ENCODE measurements at places on chromosomes 13 and 19.

DNA sequence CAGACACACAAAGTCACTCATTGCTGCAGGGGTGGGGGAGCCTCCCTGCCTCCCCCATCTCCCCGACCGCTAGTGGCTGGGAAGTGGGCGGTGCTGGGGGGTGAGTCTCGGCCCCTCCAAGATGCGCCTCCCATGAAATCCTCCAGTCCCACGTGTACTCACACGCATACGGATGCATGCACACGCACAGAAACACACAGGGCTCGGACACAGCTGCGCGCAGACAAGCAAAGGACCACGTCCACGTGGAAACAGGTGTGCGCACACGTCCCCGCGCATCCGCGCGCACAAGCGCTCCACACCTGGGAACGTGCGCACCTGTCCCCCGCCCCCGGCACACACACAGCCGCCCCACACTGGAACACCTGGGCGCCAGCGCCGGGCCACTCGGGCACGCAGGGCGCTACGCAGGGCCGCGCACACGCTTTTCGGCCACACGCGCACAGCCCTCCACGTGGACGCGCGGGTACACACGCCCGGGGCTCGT, 687 bp downstream of the MATK start:
- DNase-seq: no peak

GRCh38 chr13:26457212-26457611, 100.3 kb upstream of the WASF3 start:
- no peak for DNase-seq

DNA sequence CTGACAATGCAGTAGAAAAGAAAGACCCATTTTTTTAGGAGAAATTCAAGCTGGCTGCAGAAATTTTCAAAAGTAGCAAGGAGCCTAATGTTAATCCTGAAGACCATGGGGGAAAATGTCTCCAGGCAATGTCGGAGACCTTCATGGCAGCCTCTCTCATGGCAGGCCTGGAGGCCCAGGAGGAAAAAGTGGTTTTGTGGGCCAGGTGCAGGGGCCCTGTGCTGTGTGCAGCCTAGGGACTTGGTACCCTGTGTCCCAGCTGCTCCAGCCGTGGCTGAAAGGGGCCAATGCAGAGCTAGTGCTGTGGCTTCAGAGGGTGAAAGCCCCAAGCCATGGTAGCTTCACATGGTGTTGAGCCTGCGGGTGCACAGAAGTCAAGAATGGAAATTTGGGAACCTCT, 4.1 kb downstream of the ALG11 start:
- no peak for DNase-seq

DNA sequence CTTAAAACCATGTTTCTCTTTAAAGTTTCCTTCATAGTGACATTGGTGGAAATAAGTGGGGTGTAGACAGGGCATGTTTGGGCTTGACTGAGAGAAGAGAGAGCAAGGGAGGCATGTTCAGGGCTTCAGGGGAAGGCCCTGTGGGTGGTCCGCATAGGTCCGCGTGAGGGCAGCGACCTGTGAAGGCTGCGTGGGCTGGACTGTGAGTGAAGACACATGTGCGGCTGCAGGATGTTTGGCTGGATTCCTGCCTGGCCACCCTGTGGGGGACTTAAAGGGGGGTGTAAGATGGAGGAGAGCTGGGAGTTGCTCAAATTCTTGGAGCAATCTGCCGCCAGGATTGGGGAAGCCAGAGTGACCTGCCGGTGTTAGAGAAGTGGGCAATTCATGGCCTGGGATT, 23.8 kb upstream of the KLF12 start:
- DNase-seq: no peak

DNA sequence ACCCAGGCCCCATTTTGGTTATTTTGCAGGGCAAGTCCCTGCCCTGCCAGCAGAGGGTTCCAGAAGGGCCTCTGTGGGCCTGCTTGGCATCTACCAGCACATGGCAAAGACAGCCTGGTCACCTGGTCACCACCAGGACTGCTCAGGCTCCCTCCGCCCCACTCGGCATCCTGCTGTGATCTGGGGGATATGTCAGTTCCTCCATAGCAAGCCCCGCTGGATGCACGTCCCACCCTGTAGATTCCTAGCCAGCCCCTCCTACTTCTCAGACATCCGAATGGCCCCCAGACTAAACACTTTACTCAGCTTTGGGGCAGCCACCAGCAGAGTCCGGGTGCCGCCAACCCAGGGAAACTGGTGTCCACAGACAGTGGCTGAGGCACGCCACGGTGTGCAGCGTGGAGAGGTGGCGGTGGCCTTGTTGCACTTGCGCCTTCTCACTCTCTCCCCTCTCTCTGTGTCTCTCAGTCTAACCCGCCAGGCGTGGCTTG, 31.8 kb upstream of the USE1 start:
- no peak for DNase-seq

GRCh38 chr13:93146584-93147297, 79.9 kb upstream of the GPC6 start:
- no peak for DNase-seq

DNA sequence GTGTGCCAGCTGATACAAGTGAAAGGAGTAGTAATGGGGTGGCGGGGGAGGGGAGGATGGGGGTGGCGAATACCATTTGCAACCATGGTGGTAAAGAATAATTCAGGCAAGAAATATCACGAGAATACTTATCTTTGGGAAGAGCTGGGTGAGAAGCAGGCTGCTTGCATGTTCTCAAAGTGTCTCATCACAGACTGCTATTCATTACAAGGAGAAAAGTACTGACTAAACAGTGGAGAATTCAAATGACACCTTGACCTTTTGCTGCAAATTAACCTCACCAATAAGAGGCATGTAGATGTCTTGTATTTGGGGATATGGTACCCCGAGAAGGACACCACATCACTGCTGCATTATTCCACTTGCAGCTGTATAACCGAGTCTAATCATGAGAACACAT, 585.7 kb upstream of the GPC6 start:
- DNase-seq: no peak

DNA sequence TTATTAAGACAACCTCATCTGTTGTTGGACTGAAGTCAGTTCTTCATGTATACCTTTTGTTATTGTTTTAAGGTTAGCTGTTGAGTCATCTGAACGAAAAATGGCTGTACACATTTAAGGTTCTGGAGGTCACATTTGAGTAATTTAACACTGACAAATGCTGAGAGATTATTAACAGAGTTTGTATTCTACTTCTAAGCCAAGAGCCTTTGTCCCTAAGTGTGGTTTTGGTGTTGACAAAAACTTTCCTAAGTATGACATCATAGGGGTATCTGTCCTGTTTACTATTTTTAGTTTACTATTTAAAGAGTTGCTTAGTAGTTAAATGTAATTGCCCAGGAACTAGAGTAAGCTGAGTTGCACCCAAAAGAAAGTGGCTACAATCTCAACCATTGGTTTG, 71.9 kb downstream of the CDK8 start:
- DNase-seq: no peak

- no peak for DNase-seq
Observed at GRCh38 chr13:75025956-75026355, 456.0 kb downstream of the TBC1D4 start.

DNA sequence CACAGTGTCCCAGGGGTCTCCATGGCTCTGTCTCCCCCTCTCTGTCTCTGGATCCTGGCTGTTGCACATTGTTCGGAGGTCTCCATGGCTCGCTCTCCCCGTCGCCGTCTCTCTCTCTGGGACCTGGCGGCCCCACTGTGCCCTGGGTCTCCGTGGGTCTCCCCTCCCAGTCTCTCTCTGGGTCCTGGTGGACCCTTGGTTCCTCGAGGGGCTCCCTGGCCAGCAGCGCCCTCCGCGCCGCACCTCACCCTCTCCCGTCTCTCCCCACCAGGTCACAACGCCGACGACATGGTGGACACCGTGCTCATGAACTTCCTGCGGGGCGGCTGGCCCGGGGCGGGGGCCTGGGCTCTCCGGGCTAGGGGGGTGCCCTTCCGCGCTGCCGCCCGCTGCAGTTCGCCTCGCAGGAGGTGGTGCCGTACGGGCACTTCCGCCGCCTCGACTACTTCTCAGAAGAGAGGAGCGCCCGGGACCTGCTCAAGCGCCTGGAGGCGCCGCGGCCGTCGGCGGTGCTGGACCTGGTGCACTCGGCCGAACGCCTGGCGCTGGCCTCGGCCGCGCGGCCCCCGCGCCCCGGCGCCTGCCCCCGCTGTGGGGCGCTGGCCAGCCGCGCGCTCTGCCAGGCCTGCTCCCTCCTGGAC, 29.1 kb downstream of the SIGLEC5 start:
- DNase-seq: no peak

DNA sequence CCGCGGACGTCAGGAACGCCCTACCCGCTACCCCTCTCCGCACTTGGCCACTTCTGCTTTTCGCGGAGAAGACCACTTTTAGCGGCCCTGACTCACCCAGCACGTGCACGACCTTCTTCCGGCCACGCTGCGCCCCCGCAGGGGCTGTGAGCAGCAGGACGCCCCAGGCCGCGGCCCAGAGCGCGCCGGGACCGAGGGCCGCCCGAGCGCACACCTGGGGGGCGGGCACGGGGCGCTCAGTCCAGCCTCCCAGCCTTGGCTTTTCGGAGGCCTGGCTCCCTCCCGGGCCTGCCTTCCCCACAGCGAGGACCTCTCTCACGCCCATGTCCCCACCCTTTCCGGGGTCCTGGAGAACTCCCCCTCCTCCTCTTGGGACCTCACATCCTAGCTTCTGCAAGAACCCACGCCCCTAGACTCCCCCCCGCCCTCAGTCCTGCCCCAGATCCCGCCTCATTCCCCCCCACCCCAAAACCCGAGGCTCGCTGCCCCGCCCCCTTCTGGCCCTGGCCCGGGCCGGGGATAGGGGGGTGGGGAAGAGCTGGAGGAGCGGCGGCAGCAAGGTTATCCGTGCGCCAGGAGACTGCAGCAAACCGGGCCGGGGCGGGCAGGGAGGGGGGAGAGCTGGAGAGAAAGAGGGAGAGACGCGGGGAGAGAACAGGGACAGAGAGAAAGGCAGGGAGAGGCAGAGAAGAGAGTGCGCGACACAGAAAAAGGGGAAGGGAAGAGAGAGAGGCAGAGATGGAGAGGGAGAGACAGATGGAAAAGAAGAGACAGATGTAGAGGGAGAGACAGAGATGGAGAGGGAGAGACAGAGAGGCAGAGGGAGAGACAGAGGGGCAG, 11.5 kb downstream of the TM6SF2 start:
- DNase-seq: no peak

GRCh38 chr13:32153056-32153455, 121.5 kb downstream of the FRY start:
- DNase-seq: no peak

GRCh38 chr19:1807695-1808394, 4.2 kb downstream of the ATP8B3 start:
- no peak for DNase-seq

DNA sequence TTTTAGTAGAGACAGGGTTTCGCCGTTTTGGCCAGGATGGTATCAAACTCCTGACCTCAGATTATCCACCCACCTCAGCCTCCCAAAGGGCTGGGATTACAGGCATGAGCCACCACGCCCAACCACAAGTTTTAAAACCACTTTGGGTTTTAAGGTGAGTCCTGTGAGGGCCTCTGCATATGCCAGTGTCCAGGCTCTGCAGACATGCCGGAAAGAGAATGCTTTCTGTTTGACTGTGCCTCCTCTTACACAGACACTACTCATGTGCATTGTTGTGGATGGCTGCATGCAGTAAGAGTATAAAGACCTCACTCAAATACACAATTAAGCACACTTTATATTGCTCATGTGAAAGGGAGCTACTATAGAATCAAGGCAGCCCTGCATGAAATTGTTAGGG, 20.8 kb upstream of the SLC25A30 start:
- no peak for DNase-seq

GRCh38 chr19:13092158-13092543, 10.5 kb downstream of the LYL1 start:
- no peak for DNase-seq

- DNase-seq: no peak
Observed at GRCh38 chr13:57638186-57638890, 6.8 kb downstream of the PCDH17 start.

GRCh38 chr19:6424195-6424938, at the start of gene KHSRP:
Gene KHSRP, minus strand, starts transcription at chr19:6424811. Its CDS starts 110 bp downstream, at chr19:6424701.
- no peak for DNase-seq

GRCh38 chr19:3210347-3211017, 14.0 kb upstream of the CELF5 start:
- no peak for DNase-seq

DNA sequence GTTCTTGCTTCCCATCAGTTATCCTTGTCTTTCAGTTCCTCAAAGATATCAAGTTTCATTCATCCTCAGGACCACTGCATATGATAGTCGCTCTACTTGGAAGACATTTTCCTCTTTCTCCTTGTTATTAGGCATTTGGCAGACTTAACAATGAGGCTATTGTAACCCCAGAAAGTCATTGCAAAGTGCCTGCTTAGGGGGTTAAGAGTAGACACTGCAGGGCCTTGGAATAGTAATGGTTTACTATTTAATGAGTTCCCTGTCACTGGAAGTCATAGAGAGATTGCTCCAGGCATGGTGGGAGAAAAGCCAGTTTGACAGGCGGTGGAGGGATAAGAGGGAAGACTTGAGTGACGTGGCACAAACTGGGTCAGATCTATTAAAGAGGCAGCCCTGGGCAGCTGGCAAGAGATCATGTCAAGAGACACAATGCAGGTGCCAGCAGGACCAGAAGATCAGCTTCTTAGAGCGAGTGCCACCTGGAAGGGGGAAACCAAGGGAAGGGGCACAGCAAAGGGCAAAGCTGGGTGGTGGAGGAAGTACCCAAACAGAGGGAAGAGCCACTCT, 16.8 kb upstream of the CPB2 start:
- no peak for DNase-seq

DNA sequence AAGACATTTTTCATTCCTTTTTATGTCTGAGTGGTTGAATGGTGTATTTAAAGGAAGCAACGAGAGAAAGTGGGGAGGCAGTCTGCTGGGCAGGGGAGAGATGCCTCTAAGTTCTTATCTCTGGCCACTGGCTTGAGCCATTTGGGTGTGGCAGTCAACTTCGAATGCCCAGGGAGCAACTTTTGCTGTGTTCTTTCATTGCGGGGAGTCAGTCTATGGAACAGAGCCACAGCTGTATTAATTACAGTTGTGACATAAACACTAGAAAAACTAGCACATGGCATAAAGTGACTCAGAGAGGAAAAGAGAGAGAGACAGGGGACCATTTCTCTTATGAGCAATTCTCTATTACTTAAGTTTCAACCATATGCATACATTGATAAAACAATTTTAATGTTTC, 40.4 kb upstream of the PDCD5 start:
- DNase-seq: no peak

DNA sequence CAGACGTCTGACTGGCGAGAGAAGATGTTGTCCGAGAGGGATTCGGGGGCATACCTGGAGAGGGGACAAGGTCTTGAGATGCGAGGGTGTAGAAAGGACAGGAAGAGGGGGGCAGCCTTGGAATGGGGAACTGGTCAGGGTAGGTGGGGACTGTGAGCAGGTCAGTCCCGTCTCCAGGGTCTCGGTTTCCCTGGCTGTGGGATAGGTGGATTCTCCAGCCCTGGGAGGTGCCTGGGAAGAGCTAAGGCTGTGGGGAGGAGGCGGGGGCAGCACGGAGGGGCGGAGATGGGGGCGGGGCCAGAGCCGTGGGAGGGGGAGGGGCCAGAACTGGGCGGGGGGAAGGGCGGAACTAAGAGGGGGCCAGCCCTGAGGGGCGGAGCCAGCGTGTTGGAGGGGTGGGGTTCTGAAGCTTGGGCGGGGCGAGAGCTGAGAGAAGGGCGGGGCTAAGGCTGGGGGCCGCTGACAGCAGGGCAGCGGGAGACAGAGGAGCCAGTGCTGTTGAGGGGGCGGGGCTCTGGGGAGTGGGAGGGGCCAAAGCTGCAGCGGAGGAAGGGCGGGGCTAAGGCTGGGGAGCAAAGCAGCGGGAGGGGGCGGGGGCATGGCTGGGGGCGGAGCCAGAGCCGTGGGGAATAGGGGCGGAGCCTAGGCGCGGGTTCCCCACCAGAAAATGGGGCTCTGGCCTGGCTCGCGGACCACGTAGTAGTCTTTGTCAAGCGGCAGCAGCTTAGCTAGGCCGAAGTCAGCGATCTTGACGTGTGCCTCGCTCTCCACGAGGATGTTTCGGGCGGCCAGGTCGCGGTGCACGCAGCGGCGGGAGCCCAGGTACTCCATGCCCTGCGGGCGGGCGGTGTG, 9.5 kb upstream of the INSL3 start:
- peak; percentile 81 for DNase-seq
